ENCODE measurements at places on chromosomes 11 and 22.

GRCh38 chr22:29531419-29531818 is 22.1 kb downstream of the THOC5 start:
- DNase-seq = peak; percentile 18

DNA sequence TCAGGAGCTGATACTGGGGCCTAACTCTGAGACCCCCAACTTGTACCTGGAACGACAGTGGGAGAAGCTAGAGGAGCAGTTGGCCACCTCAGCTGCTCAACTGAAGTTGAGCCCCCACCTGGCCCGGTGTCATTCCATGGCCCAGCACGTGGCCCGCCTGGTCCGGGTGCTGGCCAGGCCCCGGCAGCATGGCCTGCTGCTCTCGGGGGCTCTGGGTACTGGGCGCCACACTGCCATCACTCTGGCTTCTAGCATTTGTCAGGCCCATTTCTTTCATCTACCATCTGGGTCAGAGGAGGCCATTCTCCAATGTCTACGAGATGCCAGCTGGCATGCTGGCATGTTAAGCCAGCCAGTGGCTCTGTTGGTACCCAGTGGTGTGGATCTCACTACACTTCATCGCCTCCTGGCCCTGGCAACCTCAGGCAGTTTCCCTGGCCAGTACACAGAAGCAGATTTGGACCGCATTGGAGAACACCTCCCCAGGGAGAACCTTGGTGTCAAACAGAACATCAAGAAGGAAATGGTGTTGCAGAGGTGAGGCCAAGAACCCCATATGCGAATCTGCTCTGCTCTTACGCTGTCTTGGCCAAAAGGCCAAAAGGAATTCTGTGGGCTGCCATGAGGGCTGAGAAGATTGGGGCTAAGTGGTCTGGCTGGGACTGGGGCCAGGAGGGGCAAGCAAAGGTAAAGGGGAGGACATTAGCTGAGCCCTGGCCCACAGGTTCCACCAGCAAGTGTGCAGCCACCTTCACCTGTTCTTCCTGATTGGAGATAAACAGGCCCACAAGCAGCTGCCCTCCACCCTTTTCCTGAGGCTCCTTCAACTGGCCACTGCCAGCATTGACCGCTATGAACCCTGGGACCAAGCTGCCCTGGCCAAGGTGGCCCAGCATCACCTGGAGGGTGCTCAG is 45.4 kb downstream of the RRP8 start:
- no peak for DNase-seq

- DNase-seq = no peak
Measured at GRCh38 chr11:10641177-10641911, 52.2 kb downstream of the IRAG1 start.

DNA sequence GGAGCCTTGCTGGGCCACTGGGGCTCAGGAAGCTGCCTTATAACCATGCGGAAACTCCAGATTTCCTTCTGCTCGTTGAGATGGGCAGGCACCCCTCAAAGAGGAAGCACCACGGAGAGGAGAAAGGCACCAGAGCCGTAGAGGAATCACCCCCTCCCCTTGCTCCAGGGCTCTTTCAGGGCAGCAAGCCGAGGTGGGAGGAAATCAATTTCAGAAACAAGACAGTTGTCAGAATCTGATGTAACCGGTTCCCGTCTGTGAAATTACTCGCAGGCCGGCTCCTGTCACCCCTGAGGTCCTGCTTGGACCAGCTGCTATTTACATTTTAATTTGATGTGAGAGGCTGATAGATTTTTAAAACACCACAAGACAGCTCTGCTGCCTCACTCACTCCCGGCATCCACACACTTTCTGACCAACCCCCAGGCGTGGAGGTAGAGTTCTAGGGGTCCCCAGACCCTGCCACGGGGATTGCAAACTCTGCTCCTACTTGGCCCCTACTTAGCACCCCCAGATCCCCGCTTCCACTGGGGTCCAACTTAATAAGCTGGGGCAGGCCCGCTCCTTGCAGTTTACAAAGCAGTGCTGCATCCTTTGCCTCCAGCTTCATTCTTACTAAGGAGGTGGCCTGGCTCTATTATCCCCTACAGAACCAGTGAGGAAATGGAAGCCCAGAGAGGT is 162.5 kb downstream of the CEP164 start:
- no peak for DNase-seq

DNA sequence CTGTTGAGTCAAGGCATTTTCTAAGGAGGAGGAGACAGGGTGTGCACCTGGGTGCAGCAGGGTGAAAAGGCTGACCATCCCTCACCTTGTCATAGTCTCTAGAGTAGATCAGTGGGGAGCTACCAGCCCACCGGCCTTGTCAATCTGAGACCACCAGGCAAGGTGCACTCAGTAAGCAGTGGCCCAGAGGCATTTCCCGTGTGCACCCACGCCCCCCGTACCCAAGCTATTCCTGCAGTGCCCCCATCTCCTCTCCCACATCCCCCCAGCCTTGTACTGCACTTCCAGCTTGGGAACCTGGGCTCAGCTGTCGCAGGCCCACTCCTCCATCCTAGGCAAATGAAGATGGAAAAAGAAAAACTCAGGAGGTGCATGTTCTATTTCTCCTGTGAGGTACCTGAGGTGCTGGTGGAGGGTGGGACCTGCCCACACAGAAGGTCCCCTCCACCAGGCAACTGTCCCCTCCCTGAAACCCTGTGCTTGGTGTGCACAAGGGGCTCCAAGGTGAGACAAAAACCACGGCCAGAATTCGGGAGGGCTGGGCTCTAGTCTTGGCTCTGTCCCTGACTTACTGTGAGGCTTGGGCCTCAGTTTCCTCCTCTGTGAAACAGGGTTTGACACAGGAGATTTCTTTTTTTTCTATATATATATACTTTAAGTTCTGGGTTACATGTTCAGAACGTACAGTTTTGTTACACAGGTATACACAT is 8.4 kb downstream of the P2RY2 start:
- DNase-seq = no peak

DNA sequence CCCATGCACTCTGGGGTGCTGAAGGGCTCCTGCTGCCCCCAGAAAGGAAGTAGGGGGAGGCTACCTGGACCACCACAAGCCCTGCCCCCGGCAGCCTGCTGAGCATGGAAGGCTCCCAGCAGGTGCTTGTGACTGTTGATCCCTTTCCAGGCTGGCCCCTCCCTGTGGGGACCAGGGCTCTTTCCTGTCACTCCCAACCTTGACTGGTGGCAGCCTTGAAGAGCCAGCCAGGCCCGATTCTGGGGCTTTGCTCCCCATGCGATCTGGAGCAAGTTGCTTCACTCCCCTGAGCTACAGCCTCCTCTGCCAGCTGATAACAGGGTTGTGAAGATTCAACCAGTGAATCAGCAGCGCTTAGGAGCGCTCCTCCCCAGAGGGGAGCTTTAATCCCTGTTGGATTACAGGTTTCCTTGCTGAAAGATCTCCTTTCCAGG is 4.6 kb upstream of the CST6 start:
- no peak for DNase-seq

DNA sequence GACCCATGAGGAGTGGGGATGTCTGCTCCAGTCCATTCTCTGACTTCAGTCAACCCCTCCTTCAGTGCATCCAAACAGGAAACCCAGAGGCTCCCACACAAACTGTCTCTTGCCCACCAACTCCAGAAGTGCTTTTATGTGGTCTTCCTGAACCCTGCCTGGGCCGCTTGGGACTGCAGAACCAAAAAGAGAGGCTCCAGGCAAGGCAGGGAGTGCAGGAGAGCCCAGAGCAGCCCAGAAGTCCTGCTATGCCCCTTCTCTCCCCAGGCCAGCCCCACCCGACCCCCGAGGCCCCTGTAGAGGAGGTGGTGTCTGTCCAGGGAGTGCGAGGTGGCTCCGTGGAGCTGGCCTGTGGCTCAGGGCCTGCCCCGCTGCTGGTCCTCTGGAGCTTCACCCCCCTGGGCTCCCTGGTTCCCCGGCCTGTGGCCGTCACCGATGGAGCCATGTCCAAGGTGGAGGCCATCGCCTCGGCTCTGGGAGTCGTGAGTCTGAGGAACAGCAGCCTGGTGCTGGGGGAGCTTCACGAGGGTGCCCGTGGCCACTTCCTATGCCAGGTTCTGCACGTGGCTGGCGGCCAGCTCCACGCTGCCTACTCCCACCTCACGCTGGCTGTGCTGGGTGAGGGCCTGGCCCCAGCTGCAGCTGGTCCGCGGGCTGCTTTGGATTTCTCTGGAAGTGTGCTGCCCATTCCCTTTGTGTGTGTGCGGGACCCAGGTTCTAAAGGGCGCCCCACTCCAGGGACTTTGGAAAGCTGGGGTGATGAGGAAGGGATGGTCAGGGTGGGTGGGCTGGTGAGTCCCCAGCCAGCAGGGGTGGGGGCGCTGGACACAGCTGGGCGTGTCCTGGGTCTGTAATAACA is 1.8 kb downstream of the VSIG10L2 start:
- no peak for DNase-seq

DNA sequence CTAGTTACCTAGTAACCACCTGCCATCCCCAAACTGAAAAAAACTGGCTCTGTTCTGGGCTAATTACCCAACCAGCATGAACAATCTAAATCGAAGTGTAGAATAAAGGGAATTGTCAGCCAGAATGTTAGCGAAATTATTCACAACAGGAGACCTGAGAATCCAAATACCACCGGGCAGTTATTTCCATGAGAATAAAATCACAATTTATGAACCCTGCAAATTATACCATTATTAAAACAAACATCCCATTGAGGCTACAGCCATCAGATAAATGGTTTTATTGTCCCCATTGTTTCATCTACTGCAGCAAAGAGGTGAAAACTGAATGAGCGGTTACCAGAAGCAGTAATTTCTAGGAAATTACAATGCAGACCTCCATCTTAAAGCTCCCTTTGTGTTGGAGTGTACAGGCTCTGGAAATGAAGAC is 21.7 kb downstream of the FAM168A start:
- no peak for DNase-seq

GRCh38 chr11:131739243-131739882 is 368.9 kb downstream of the NTM start:
- DNase-seq = no peak

GRCh38 chr11:119329320-119329719 is 5.0 kb upstream of the RNF26 start:
- no peak for DNase-seq

GRCh38 chr11:118530683-118531596 is at the start of gene TMEM25:
Gene TMEM25 (plus strand): TSS chr11:118531192. CDS start chr11:118531802, 610 bp downstream.
- DNase-seq = peak; percentile 53

- DNase-seq = no peak
Measured at GRCh38 chr11:60875366-60876167, 8.2 kb downstream of the ZP1 start.

DNA sequence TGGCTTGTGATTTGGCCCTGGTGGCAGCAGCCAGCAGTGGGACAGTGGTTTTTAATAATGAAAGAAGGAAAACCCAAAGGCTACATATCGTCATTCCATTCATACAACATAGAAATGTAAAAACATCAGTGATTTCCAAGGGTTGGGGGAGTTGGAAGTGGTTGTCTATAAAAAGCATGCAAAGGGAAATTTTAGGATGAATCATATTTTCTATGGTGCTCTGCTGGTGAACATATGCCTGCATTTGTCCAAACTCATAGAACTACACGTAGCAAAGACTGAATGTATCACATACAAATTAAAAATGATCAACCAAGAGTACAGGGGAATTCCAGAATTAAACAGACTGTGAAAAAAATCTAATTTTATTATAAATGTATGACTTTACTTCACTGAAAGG is 11.1 kb downstream of the OR5B3 start:
- DNase-seq = no peak

DNA sequence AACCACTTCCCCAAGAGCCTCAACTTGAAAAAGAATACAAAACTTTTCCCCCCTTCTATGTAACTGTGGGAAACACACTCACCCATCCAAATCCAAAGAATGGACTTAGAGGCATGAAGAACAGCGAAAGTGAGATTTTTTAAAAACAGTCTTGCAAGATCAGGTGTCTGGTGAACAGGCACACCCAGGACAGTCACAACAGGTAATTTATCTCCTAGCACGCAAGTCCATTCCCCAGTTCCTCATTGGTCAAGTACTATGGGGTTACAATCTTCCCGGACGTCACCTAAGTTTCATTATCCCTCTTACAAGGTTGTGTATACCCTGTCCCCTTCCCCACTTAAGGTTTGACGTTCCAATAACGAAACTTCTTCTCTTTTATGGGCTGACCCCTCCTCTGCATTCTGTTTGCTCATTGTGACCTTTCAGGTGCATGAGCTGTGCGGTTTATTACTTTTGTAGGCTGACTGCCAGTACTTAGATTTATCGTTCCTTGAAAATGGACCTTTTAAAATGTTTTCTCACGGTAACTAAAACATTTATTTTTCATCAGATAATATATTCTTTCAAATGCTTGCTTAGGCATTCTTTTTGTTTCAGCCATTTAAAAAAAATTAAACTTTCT is 1401.9 kb downstream of the FAM181B start:
- DNase-seq = no peak

GRCh38 chr11:119791701-119792151 is 62.7 kb upstream of the NECTIN1 start:
- DNase-seq = peak; percentile 92

DNA sequence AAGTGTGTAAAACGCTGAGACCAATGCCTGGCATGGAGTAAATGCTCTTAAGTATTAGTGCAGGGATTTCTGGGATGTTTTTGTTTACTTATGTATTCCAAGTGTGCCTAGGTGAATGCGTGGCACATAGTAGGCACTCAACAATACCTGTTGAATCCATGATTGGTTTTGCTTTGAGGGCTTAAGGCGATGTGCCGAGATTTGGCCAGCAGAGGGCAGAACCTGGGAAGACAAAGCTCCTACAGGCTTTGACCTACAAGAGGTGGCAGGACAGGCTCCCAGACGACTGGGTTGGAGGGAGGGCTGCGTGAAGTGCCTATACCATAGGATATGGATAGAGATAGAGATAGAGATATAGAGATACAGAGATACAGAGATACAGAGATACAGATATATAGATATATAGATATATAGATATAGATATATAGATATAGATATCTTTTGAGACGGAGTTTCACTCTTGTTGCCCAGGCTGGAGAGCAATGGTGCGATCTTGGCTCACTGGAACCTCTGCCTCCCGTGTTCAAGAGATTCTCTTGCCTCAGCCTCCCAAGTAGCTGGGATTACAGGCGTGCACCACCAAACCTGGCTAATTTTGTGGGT is 13.9 kb downstream of the KCNE3 start:
- peak; percentile 82 for DNase-seq

DNA sequence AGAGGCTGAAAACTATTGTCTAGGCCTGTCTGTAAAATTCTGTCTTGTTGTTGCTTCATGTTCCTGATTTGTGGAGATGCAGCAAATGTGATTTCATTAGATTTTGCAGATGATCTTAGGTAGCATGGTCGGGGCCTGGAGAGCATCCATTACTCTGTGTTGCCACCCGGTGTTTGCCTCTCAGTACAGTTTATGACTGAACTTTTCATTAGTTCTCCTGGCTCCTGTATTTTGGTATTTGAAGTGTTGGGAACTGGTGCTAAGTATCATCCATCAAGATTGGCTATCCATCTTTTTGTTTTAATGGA is 7.7 kb downstream of the YWHAH start:
- DNase-seq = peak; percentile 33

GRCh38 chr11:36441610-36442208 is 68.4 kb downstream of the TRAF6 start:
- DNase-seq = no peak
